ENCODE measurements at places on chromosomes 4 and X.

- no peak for DNase-seq
These were observed 86.3 kb upstream of the BMP2K start for GRCh38 chr4:78689700-78690323.

GRCh38 chr4:148405161-148405893, 36.9 kb downstream of the NR3C2 start:
- no peak for DNase-seq

- DNase-seq, result no peak
These were observed 213.7 kb upstream of the ZIC3 start for GRCh38 chrX:137352101-137352660.

DNA sequence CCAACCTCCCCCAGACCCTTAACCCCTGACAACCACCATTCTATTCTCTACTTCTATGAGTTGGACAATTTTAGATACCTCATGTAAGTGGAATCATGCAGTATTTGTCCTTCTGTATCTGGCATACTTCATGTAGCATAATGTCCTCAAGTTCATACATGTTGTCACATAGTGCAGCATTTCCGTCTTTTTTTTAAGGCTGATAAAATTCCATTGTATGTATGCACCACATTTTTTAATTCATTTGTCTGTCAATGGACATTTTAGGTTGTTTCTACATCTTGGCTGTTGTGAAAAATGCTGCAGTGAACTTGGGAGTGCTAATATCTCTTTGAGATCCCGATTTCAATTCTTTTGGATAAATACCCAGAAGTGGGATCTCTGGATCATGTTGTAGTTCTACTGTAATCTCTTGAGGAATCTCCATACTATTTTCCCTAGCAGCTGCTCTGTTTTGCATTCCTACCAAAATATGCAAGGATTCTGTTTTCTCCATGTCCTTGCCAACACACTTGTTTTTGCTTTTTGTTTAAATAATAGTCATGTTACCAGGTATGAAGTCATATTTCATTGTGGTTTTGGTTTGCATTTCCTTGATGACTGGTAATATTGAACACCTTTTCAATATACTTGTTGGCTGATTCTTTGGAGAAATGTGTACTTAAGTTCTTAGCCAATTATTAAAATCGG, 48.8 kb upstream of the ADAD1 start:
- DNase-seq, result no peak

GRCh38 chr4:52968241-52968640, 106.1 kb downstream of the RASL11B start:
- DNase-seq, result no peak

GRCh38 chrX:7993873-7994272, 66.7 kb upstream of the PNPLA4 start:
- DNase-seq, result no peak

DNA sequence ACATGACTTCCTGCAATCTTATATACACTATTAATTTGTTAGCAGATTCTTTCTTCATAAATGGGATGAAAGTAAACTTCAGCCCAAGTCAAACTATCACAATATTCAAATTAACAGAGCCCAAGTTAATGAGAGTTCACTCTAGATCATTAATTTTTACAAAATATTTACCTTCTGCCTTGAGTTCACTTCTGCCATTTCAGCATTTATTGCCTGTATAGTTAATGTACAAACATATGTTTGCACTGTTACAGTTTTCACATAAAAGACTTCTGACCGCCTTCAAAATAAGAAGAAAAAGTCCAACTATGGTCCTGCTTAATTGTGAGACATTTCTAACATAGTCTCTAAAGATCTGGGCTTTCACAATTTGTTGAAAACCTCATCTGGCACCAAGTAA, 46.9 kb downstream of the GPC3 start:
- DNase-seq, result no peak
